Right ventricle myocardium superior (tissue), 1 donor: ENCODE measurements at places on chromosomes 16 and 17.
A peak's percentile ranks its signal among the peaks of the same experiment; 100 is the strongest.

DNA sequence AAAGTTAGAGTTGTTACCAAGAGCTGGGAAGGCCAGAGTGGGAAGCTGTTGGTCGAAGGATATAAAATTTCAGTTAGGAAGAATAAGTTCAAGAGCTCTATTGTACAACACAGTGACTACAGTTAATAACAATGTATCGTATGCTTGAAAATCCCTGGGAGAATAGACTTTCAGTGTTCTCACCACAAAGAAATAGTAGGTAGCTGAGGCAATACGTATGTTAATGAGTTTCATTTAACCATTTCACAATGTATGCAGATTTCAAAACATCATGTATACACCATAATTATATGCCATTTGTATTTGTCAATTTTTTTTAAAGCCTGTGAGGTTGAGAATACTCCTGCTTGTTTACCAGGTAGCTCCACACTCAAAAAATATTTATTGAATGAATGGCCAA lies 41.5 kb upstream of the MYOCD start:
- DNase-seq, result no peak

DNA sequence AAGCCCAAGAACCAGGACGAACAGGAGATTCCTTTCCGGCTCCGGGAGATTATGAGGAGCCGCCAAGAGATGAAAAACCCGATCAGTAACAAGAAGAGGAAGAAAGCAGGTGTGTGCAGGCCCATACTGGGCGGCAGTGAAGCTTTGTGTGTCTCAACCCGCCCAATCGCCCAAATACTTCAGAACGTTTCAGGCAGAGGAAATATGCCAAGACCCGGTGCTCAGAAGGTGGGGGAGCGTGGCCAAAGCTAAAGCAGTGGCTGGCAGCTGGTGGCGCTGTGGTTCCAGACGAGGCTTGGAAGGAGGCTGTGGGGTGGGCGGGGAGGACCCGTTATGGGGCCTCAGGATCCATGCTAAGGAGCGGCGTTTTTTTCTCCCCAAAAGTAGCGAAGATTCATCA lies 1.2 kb downstream of the CCDC137 start:
- no peak for DNase-seq

GRCh38 chr17:6473128-6473767 lies 29.0 kb downstream of the PIMREG start:
- peak; percentile 82 for DNase-seq

GRCh38 chr17:75876938-75877751 lies 1.2 kb downstream of the TRIM47 start:
- DNase-seq, result peak; percentile 96

GRCh38 chr17:77944390-77945222 lies 13.9 kb upstream of the TNRC6C start:
- DNase-seq, result peak; percentile 60

- DNase-seq, result no peak
Measured at GRCh38 chr16:54657058-54657708, 273.5 kb upstream of the IRX5 start.

DNA sequence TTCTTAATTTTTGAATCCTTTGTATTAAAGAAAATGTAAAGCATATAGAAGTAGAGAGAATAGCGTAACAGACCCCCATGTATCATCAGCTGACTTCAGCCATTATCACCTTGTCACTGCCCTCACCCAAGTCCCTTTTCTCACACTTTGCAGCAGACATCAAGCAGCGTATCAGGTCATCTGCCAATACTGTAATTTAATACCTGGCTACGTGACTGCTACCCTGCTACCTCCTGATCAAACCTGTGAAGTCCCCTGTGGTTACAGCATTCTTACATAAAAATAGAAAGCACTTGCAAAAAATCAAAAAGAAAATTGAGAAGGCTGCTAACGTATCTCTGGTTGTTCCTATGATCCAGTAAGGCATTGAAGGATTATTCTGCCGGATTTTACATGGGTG lies 96.4 kb downstream of the PLCG2 start:
- no peak for DNase-seq

DNA sequence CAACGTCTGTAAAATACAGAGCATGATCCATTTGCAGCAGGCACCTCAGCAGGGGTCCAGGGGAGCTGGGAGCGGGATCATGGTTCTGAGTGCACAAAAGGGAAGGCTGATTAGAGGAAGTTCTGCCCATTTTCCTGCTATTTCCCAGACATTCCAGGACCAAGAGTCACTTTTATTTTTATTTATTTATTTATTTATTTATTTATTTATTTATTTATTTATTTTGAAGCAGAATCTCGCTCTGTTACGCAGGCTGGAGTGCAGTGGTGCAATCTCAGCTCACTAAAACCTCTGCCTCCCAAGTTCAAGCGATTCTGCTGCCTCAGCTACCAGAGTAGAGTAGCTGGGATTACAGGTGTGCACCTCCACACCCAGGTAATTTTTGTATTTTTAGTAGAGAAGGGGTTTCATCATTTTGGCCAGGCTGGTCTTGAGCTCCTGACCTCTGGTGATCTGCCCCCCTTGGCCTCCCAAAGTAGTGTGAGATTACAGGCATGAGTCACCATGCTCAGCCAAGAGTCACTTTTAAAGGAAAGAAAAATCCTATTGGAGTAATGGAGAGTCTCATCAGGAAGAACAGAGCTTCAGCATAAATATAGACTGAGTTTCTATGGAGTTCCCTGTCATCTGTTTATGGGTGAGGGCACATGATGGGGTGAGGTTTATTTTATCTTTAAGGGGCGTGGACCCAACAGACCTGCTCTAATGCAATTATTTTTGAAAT lies 355.2 kb downstream of the HAPSTR1 start:
- DNase-seq, result no peak

- no peak for DNase-seq
Measured at GRCh38 chr16:89887243-89887642, 13.9 kb downstream of the TCF25 start.

DNA sequence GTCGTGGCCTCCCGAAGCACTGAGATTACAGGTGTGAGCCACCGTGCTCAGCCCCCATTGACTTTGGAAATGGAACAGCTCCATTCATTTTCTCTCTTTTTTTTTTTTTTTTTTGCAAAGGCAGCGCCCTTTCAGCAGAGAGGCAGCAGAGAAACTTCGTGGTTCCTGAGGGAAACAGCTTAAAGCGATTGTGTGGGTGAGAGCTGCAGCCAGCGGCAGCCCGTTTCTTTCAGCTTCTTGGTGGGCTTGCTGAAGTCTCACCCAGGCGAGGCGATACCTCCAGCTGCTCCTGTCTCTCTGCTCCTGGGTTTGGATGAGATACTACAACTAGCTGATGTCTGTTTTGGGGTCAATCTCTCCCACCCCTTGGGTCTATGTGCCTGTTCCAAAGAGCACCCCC lies 7.7 kb downstream of the KDM8 start:
- DNase-seq, result no peak

DNA sequence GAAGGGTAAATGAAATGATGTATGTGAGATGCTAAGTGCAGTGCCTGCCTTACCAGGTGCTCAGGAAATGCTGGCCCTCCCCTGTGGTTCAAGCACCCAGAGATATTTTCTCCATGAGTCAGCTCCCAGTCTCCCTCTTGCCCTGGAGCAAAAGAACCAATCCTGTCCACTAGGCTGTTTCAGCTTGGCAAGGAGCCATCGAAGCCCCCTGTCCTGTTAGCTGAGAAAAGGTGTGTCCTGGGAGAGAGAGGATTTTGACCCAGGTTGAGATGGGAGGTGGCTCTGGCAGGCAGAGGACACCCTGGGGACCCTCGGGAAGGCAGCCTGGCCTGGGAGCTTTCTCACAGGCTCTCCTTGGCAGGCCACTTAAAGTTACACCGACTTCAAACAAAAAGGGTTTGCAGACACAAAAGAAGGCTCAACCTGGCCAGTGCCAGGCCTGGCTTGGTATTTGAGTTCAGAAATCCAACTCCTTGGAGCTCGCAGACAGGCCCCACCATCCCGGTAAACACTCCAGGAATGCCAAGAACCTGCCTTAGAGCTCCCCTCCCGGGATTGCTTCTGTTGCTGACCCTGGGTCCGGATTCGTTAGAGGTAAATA lies 29.6 kb downstream of the NTN1 start:
- no peak for DNase-seq

GRCh38 chr16:77782694-77783093 lies 5.7 kb upstream of the VAT1L start:
- no peak for DNase-seq

- no peak for DNase-seq
Measured at GRCh38 chr16:55641430-55642056, 14.2 kb upstream of the SLC6A2 start.

GRCh38 chr17:2190014-2190413 lies 113.6 kb downstream of the SMG6 start:
- no peak for DNase-seq

DNA sequence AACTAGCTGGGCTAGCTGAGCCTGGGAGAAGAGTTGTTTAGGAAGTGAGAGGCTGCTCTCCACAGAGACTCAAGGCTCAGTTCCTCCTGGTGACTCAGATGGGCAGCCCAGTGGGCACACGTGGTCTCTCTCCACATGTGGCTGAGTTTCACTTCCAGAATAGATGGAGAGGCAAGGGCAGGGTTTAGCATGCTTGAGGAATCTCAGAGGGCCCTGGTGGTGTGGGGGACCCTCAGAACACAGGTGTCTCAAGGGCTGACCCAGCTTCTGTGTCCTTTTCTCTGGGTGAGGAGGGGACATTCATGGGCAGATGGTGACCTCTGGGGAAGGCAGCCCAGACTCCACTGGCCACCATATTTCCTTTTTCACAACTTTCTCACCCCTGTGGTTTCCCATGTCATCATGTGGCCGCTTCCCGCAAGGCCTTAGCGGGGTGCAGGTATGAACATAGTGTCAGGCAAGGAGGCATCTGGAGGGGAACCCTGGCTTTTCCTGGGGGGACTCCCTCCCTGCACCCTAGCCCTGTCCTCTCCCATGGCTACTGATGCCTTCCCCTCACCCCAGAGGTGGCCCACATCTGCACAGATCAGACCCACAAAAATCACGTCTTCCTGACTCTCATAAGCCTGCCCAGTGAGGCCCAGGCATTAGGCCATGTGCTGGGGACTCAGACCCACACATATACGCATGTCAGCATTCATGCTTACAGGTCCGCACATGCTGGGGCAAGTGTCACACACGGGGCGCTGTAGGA lies 3.3 kb downstream of the GRN start:
- DNase-seq, result no peak
